ENCODE measurements at places on chromosomes 2 and 18.

DNA sequence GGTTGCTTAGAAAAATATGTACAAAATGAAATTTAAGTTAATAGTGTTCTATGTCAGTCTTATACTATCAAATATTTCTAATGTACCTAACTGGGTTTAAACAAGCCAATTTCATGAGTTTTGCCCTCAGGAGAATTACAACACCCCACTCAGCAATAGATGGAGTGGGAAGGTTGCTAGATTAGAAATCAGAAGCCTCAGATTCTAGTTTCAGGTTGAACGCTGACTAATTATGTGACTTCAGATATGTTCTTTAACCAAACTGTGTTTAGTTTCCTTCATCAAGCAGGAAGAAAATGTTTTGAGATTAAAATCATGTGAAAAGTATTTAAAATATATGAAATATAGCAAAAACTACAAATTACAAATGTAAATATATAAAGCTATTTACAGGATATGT lies 133.8 kb upstream of the KCNH7 start:
- H3K4me3 ChIP-seq = no peak overlapping the region
- H3K27ac ChIP-seq = no peak overlapping the region
- H3K36me3 ChIP-seq = no peaks in the 10 kb centered on the region
- no peak for DNase-seq
- H3K4me1 ChIP-seq = no peaks in the 10 kb centered on the region
- H3K27me3 ChIP-seq = no peaks in the 10 kb centered on the region

- H3K27me3 ChIP-seq = no peaks in the 10 kb centered on the region
- DNase-seq = peak; percentile 78
- no peaks in the 10 kb centered on the region for H3K36me3 ChIP-seq
- H3K27ac ChIP-seq = peak overlapping the region; percentile 82
- no peak overlapping the region for H3K4me3 ChIP-seq
These were observed 60.4 kb upstream of the NABP1 start for GRCh38 chr2:191617575-191617974.

DNA sequence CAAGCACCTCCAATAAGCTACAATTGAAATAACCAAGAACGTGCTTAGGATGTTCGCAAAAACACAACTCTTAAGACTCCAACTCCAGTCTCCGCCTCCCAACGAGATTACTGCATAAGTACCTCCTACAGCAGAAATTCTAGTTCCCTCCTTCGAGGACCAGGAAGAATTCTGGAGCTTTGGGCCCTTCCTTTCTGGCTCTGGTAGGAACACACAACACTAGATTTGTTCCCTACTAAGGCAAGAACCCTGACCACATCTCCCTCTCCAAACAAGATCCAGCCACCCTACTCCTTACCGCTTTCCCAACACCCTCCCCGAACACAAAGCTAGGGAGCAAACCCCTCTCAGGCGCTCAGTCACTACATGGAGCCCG lies 721 bp downstream of the ADAM17 start:
- H3K36me3 ChIP-seq = no peaks in the 10 kb centered on the region
- DNase-seq = peak; percentile 22
- peaks cover 60% of the 10 kb centered on the region for H3K4me1 ChIP-seq
- H3K4me3 ChIP-seq = peak overlapping the region; percentile 99
- H3K27me3 ChIP-seq = no peaks in the 10 kb centered on the region
- H3K27ac ChIP-seq = peak overlapping the region; percentile 90

- H3K4me1 ChIP-seq = peaks cover 15% of the 10 kb centered on the region
- peak; percentile 39 for DNase-seq
These were observed 114.9 kb downstream of the ICOS start for GRCh38 chr2:204051476-204051875.

- H3K36me3 ChIP-seq = no peaks in the 10 kb centered on the region
- no peaks in the 10 kb centered on the region for H3K27me3 ChIP-seq
- H3K4me3 ChIP-seq = no peak overlapping the region
These were observed 128.3 kb upstream of the SPATS2L start for GRCh38 chr2:200177971-200178911.

DNA sequence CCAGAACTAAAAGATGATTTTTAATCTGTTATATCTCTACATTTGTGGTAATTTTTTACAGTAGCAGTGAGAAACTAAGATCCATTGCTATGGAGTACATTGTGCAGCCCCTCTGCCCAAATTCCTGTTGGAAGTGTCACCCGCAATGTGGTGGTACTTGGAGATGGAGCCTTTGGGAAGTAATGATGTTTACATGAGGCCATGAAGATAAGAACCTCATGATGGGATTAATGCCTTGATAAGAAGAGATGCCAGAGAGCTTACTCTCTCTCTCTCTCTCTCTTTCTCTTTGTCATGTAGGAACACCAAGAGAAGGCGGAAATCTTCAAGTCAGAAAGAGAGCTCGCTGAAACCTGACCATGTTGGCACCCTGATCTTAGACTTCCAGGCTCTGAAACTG lies 535.4 kb downstream of the PID1 start:
- H3K36me3 ChIP-seq = no peaks in the 10 kb centered on the region
- H3K4me1 ChIP-seq = no peaks in the 10 kb centered on the region

DNA sequence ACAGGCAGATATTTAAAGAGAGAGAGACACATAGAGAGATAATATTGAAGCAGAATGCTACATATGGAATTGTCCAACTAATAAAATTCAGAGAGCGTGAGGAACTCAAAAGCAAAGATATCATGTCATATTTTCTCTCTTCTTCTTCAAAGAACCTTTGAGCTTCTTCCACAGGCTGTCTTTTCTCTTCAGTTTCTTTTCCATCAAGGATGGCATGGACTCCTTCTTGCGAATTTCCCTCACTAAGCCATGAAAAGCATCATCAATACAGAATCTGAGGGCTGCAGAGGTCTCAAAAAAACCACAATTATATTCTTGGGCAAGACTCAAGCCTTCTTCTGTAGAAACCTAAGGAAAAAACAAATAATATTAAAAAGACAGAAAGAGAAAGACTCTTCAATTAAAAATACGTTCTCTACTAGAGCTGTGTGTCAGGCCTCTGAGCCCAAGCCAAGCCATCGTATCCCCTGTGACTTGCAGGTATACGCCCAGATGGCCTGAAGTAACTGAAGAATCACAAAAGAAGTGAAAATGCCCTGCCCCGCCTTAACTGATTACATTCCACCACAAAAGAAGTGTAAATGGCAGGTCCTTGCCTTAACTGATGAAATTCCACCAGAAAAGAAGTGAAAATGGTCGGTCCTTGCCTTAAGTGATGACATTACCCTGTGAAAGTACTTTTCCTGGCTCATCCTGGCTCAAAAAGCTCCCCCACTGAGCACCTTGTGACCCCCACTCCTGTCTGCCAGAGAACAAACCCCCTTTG lies 371.9 kb downstream of the RIT2 start:
- H3K36me3 ChIP-seq = no peaks in the 10 kb centered on the region
- H3K4me1 ChIP-seq = no peaks in the 10 kb centered on the region
- no peak overlapping the region for H3K27ac ChIP-seq
- no peaks in the 10 kb centered on the region for H3K27me3 ChIP-seq
- H3K4me3 ChIP-seq = no peak overlapping the region

- H3K36me3 ChIP-seq = no peaks in the 10 kb centered on the region
- no peak overlapping the region for H3K27ac ChIP-seq
- H3K27me3 ChIP-seq = no peaks in the 10 kb centered on the region
- no peak overlapping the region for H3K4me3 ChIP-seq
These were observed 29.5 kb upstream of the DNAJC27 start for GRCh38 chr2:25001325-25001637.

- DNase-seq = peak; percentile 68
- H3K36me3 ChIP-seq = no peaks in the 10 kb centered on the region
- H3K4me3 ChIP-seq = peak within 1 kb of the TSS; percentile 42
- H3K4me1 ChIP-seq = peaks cover 43% of the 10 kb centered on the region
- H3K27me3 ChIP-seq = no peaks in the 10 kb centered on the region
- peak within 1 kb of the TSS; percentile 46 for H3K27ac ChIP-seq
These were observed at the start of gene NFATC1 for GRCh38 chr18:79395761-79396404. NFATC1 (plus strand) TSS chr18:79395930; CDS start chr18:79396225, 295 bp downstream.

GRCh38 chr2:236343400-236344161 lies 79.4 kb upstream of the ASB18 start:
- H3K27ac ChIP-seq = no peak overlapping the region
- peak; percentile 58 for DNase-seq

GRCh38 chr2:66526180-66526579 lies 91.3 kb downstream of the MEIS1 start:
- H3K4me3 ChIP-seq = no peak overlapping the region
- no peaks in the 10 kb centered on the region for H3K36me3 ChIP-seq
- no peaks in the 10 kb centered on the region for H3K4me1 ChIP-seq
- DNase-seq = no peak

DNA sequence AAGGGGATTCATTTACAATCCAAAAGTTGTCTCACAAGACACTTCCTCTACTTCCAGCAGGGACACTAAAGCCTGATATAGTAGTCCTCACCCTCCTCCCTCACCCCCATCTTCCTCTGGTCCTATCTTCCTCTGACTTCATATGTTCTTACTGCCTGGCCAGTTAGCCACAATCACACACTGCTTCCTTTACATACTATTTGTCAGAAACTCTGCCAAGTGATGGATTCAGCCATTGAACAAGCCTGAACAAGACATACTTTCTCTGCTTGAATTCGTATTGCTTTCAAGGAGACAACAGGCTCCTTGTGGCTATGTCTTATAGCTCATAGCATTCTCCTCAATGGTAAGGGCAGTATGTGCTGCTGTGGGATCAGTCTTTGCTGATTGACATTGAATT lies 672.2 kb downstream of the BCL11A start:
- H3K36me3 ChIP-seq = no peaks in the 10 kb centered on the region
- no peaks in the 10 kb centered on the region for H3K4me1 ChIP-seq
- DNase-seq = no peak
- no peak overlapping the region for H3K4me3 ChIP-seq

DNA sequence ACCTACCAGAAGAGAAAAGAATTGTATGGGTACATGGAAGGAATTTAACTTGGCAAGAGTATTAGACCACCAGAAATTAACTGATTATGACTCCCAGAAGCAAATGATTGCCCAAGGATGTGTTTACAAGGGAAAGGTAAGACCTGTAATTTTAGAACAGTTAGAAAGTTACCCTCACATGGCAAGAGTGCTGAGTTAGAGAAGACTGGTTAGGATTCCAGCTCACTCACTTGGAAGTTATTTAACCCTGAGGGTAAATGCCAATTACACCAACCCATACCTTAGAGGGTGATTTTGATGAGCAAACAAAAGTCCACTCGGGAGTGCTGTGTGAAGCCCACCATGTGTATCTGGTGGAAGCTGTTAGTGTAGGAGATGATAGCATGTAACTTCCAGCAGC lies 170.2 kb downstream of the TPGS2 start:
- no peaks in the 10 kb centered on the region for H3K27me3 ChIP-seq
- H3K27ac ChIP-seq = no peak overlapping the region
- H3K36me3 ChIP-seq = no peaks in the 10 kb centered on the region
- no peak overlapping the region for H3K4me3 ChIP-seq

GRCh38 chr18:41036346-41036745 lies 918.7 kb upstream of the PIK3C3 start:
- H3K36me3 ChIP-seq = no peaks in the 10 kb centered on the region
- no peaks in the 10 kb centered on the region for H3K4me1 ChIP-seq
- H3K27ac ChIP-seq = no peak overlapping the region
- H3K27me3 ChIP-seq = no peaks in the 10 kb centered on the region
- H3K4me3 ChIP-seq = no peak overlapping the region
- no peak for DNase-seq

GRCh38 chr2:163768881-163769695 lies 33.3 kb upstream of the FIGN start:
- no peaks in the 10 kb centered on the region for H3K27me3 ChIP-seq
- H3K36me3 ChIP-seq = no peaks in the 10 kb centered on the region
- no peaks in the 10 kb centered on the region for H3K4me1 ChIP-seq
- no peak overlapping the region for H3K27ac ChIP-seq

DNA sequence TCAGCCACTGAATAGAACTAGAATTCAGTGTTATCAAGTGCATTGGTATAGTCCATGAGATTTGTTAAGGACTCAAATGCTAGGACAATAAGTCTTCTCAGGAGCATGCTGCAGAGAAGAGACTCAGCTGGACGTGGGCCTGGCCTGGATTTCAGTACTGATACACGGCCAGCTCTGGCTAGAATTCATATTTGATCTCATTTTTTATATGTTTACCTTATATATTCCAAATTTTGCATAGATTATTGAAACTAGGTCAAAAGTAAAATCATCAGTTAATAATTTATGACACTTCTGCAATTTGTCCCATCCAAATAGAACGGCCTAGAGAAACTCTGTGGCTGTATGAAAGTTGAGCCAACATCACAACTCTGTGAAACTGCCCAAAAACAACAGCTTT lies 262.0 kb downstream of the DLGAP1 start:
- H3K36me3 ChIP-seq = no peaks in the 10 kb centered on the region
- no peaks in the 10 kb centered on the region for H3K27me3 ChIP-seq
- H3K4me3 ChIP-seq = no peak overlapping the region
- DNase-seq = no peak

- no peak overlapping the region for H3K4me3 ChIP-seq
- DNase-seq = no peak
- H3K27ac ChIP-seq = no peak overlapping the region
- H3K36me3 ChIP-seq = no peaks in the 10 kb centered on the region
- H3K4me1 ChIP-seq = no peaks in the 10 kb centered on the region
- no peaks in the 10 kb centered on the region for H3K27me3 ChIP-seq
These were observed 93.2 kb downstream of the CABYR start for GRCh38 chr18:24231773-24232735.

DNA sequence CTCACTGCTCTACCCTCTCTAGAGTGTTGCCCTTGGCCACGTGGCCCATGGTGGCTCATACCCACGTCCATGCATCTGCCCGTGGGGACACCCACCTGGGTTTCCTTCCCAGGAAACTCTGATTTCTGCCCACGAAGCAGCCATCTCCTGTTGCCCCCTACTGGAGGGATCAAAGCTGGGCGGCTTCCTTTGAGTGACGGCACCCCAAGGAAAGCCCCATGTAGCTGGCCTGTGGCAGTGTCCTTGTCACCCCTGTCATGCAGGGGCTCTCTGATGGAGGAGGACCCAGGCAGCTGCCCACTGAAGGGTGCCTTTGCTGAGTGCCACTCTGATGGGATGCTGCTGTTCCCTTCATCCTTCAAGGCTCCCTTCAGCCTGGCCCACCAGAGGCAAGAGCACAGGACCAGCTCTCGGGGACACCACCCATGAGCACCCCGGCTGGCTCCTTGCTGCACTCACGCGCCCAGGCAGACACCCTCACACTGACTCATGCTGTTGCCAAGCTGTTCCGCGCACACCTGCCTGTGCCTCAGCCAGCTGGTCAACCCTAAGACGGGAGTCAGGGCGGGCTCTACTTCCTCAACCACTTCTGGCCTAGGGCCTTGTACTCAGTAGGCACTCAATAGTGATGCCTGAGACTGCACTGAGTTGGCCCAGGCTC lies 101.1 kb downstream of the CTIF start:
- no peak for DNase-seq
- no peaks in the 10 kb centered on the region for H3K27me3 ChIP-seq
- no peak overlapping the region for H3K27ac ChIP-seq
- H3K4me1 ChIP-seq = no peaks in the 10 kb centered on the region
- no peaks in the 10 kb centered on the region for H3K36me3 ChIP-seq
